Left lobe of liver (tissue), 2 donors: ENCODE measurements at places on chromosomes 3 and 15. TPM values are rescaled to one million over a fixed set of nuclear protein-coding genes. Genes with fewer than 3 reads are reported as not detected.

Gene GRAMD1C
- total RNA-seq, result 16.5 TPM

GRCh38 chr3:87311309-87311708, 34.9 kb upstream of the POU1F1 start:
- DNase-seq, result no peak

DNA sequence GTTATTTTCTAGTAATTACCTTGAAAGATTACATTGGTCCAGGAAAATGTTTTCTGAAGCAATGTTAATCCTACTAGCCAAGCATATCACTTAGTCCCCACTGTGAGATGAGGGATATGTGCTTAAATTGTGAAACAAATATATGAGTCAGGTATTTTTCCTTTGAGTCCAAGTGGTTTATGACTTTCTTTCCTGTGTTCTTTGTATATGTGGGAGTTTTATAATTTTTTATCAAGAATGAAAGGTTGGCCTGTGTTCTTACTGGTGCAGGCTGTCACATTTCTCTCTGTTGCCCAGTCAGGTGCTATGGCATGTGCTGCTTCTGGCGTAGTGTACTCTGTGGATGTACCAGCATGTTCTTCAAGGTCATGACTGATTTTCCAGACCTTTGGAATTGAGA, 147.4 kb downstream of the CMSS1 start:
- DNase-seq, result no peak

GRCh38 chr3:40923143-40923542, 276.2 kb upstream of the CTNNB1 start:
- no peak for DNase-seq

DNA sequence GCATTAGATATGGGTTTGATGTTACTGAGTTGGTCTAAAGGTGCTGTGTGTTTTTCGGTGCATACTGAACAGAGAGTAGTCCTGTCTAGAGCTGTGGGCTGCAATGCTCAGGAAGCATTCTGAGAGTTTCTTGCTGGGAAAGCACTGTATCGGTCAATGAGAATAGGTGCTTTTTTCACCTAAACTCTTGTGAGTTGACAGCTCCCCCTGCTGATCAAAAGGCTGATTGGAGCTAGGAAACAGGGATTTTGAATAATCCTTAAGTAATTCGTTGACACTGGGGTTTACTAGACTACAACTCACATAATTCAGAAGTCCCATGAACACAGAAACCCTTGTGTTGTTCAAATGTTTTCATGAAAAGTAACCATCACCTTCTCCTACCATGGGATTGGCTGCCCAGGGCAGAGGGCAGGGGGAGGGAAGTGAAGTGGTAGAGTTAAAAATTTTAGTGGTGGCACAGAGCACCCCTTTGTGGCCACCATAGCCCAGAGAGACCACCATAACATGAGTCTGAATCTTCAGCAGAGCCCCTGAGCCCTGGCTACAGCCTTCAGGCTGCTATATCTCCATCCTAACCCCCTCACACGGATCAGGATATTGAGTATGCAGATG, 13.0 kb upstream of the MANF start:
- DNase-seq, result peak; percentile 52

Gene CLDN16
- total RNA-seq, result 1.2 TPM

DNA sequence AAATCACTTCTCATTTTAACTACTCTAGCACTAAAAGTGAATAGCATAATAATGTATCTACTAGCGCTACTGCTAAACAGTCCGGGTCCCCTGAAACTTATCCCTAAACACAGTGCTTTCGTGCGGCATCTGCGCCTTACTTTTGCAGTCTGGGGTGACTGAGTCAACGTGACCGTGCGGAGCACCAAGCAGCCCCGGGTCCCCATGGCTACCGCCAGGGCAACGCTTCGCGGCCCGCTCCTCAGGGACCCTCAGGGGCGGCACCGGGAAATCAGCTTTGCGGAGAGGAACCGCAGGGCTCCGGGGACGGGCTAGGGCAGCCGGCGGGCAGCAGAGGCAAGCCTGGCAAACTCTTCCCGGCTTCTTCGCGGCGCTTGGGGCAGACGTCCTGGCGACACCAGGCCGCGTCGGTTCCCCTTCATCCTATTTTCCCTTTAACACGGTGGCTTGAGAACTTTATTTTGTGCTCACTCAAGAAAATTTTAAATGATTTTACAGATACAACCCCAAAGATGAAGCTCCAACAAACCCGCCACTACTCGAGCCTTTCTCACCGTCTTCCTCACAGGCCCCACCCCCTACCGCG, 757 bp upstream of the DIPK2A start:
- peak; percentile 61 for DNase-seq

DNA sequence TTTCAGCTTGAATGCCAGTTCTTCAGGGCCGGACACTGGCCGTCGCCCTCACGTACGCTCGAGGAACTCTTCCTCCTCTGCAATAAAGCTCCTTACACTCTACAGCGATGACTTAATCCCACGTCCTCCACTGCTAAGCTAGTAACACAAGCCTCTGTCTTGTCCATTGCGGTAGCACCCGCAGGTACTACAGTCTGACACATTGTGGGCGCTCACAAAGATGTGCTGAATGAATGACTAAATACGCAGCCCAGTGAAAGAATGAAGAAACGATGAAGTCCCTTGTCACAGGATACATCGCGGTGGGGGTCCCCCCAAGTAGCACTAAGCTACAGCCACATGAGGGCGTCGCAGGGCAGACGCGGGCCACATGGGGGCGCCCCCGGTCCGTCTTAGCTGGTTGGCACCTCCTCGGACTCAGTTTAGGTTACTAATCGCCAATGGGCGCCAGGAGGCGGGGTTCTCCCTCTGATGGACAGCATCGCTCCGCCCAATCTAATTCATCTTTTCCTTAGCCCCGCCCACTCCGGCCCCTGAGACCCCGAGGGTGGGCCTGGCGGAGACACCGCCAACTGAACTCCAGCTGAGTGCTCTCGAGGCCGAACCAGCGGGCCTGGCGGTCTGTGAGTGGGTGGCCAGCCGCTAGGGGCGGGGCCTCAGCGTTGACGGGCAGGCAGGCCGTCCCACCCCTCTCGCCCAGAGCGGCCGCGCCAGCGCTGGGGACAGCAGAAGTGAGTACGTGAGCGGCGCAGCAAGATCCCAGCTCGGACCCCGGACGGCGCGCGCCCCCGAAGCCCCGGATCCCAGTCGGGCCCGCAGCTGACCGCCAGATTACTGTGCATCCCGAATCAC, at the start of gene EPHB3:
EPHB3 (plus strand) TSS at position 725 of the 852 bp plus-strand sequence. CDS start 451 bp downstream, outside the sequence.
- peak; percentile 95 for DNase-seq

DNA sequence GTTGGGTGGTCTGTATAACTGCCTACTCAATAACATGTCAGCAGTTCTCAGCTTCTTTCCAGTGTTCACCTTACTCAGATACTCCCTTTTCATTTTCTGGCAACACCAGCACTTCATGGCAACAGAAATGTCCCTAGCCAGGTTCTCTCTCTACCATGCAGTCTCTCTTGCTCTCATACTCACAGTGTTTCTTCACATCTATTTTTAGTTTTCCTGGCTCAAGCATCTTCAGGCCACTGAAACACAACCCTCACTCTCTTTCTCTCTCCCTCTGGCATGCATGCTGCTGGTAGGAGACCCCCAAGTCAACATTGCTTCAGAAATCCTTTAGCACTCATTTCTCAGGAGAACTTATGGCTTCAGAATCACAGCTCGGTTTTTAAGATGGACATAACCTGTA, at the start of gene CAPN3:
CAPN3 (plus strand) TSS at position 253 of the 400 bp plus-strand sequence. CDS start 305 bp downstream, outside the sequence.
- DNase-seq, result no peak

- no peak for DNase-seq
Observed at GRCh38 chr15:78343276-78344060, 3.3 kb downstream of the CRABP1 start.

DNA sequence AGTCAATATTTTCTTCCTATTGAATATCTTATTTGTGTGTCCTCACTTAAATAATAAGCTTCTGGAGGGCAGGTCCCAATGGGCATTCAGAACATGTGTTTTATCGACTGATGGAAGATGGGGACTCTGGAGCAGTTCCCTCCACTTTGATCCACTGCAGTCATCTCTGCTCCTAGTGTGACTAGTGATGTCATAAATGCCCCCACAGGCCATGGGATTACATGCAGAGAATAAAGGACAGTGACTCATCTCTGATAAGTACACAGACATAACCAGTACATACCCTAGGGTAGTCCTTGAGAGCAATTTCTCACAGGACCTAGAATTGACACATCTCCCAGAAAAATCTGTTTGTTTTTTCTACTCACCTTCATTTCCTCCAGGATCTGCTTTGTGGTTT, 49.4 kb upstream of the FMN1 start:
- no peak for DNase-seq

- no peak for DNase-seq
Observed at GRCh38 chr3:17931131-17931530, 188.7 kb upstream of the TBC1D5 start.

GRCh38 chr3:183330881-183331280, 77.8 kb downstream of the B3GNT5 start:
- no peak for DNase-seq

Gene MON1A
- 9.4 TPM for total RNA-seq

Gene IL20RB
- total RNA-seq, result 6.9 TPM

- DNase-seq, result no peak
Observed at GRCh38 chr3:94928921-94929320, 866.1 kb downstream of the NSUN3 start.

Gene CRYGS
- total RNA-seq, result 2.6 TPM

DNA sequence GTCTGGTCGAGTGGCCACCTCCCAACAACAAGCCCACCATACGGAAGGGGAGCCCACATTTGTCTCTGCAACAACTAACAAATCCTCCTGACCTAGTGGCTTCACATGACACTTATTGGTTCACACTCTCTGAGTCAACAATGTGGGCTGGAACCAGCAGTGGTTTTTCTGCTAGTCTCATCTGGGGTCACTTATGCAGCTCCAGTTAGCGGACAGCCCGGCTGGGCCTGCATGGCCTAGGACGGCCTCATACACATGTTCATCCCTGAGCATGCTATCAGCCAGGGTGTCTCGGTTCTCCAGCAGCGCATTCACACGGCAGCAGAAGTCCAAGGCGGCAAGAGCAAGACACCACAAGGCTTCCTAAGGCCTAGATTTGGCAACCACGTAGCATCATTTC, 281.7 kb downstream of the XXYLT1 start:
- peak; percentile 28 for DNase-seq

- DNase-seq, result no peak
Observed at GRCh38 chr3:119664850-119665379, 4.5 kb upstream of the POPDC2 start.

Gene DUOX1
- 0.45 TPM for total RNA-seq

Gene CISH
- total RNA-seq, result 8.5 TPM

DNA sequence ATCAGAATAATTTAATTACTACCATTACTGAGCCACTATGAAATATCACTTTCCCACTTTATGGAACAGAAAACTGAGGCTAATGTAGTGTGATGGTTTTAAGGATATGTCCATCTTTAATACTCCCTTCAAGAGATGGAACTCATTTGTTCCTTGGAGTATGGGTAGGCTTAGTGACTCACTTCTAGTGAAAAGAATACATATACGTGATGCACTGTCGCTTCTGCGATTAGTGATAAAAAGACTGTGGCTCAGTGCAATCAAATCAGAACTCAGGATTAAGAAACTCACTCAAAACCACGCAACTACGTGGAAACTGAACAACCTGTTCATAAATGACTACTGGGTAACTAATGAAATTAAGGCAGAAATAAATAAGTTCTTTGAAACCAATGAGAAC, 216.6 kb downstream of the SUCLG2 start:
- no peak for DNase-seq

DNA sequence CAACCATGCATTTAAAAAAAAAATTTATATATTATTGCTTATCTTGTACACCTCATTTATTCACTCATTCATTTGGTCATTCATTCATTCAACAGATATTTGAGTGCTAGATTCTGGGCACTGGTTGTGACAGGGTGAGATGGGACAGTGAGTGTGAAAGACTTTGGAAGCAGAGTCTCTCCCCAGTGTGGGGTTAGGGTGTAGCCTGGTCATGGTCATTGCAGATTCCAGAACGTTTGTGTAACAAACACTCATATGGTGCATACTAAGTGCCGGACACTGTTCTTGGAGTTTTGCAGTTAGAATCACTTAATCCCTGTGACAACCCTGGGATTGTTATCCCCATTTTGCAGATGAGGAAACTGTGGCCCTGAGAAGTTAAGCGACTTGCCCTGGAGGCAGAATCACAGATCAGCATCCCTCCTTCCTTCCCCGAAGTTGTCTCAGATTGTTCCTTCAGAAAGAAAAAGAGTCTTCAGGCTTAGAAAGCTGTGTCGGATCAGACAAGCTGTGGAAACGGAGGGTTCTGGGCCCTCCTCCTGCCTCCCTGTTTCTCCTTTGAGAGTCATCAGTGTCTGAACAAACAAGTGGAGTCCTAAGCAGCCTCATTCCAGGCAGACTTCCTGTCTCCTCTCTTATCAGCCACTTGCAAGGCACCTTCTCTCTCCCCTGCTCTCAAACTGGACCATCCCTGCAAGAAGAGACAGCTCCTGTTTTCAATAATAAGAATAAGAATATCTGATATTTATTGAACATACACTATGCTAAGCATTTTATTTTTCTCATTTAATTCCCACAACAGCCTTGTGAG, 6.3 kb downstream of the LOXL1 start:
- no peak for DNase-seq

DNA sequence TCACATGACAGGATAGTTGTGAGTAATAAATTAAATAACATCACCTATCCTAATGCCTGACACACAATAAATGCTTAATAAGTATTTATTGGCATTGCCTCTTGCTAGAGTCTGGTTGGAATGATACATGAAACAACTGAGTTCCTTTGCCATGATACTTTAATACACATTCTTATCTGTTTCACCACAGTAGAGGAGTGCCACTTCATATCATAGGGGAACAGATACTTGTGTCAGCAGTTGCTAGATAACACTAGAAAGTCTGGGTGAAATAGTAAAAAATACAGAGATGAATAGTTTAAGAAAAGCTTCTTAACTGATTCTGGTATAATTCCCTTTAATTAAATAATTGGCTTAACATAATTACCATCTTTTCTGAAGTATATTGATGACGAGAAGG, 380.0 kb upstream of the GOLIM4 start:
- no peak for DNase-seq

GRCh38 chr15:51251556-51251955, 86.8 kb downstream of the CYP19A1 start:
- no peak for DNase-seq

DNA sequence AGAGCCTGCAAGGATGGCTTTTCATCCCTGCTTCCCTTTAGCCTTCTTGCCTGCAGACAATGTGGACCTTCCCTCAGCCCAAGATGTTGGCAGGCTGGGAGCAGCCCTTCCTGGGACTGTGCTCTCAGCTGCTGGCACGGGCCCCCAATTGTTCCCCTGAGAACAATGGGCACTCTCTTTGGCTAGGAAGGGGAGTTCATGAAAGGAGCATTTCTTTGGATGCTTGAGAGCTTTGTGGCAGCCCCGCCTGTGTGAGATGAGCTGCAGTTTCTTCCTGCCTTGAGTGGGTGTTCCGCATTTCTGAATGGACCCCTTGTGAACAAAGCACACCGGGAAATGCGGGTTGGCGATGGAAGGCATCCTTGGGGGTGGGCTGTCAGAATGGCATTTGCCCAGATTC, 35.0 kb upstream of the BSN start:
- no peak for DNase-seq

GRCh38 chr15:94411846-94412245, 180.5 kb downstream of the MCTP2 start:
- DNase-seq, result no peak

DNA sequence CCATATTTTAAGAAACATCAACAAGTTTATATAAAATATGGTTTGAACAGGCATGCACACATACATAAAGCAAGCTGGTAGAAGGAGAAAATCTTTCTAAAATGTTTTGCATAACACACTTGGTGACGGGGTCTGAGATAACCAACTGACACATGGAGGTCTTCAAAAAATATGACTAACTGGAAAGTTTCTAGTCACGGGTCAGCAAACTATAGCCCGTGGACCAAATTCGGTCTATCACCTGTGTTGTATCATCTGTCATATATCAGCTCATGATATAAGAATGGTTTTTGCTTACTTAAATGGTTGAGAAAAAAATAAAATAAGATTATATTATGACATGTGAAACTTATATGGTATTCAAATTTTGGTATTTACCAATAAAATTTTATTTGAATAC, 465.1 kb downstream of the FOXP1 start:
- no peak for DNase-seq
